ENCODE measurements at places on chromosomes 7 and 10. TPM values are rescaled to one million over a fixed set of nuclear protein-coding genes. Genes with fewer than 3 reads are reported as not detected.

GRCh38 chr7:101688183-101688831 lies 59.2 kb upstream of the MYL10 start:
- peaks cover 12% of the 10 kb centered on the region for H3K27me3 ChIP-seq
- H3K27ac ChIP-seq, result no peak overlapping the region
- DNase-seq, result peak; percentile 89

- DNase-seq, result no peak
- no peaks in the 10 kb centered on the region for H3K36me3 ChIP-seq
- H3K4me3 ChIP-seq, result no peak overlapping the region
- H3K27me3 ChIP-seq, result no peaks in the 10 kb centered on the region
- H3K4me1 ChIP-seq, result no peaks in the 10 kb centered on the region
These were observed 536.4 kb downstream of the NRG3 start for GRCh38 chr10:82411416-82411815.

DNA sequence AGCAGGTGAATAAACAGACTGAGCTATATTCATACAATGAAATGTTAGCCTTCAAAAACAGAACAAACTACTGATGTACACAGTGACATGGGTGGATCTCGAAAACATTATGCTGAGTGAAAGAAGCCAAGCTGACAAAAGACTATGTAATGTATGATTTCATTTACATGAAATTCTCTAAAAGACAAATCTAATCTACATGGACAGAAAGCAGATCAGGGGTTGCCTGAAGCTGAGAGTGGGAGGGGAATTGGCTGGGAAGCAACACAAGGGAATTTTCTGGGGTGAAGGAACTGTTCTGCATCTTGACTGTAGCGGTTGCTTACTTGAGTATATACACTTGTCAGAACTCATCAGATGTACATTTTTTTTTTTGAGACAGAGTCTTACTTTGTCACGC lies 121.7 kb upstream of the SVIL start:
- H3K27ac ChIP-seq, result no peak overlapping the region
- DNase-seq, result no peak
- H3K27me3 ChIP-seq, result peaks cover 12% of the 10 kb centered on the region
- no peaks in the 10 kb centered on the region for H3K36me3 ChIP-seq
- H3K4me3 ChIP-seq, result no peak overlapping the region

ODAD2 gene
- 0.78 TPM for total RNA-seq

TCERG1L gene
- total RNA-seq, result 0.53 TPM
